ENCODE measurements at places on chromosomes 3 and 15.

DNA sequence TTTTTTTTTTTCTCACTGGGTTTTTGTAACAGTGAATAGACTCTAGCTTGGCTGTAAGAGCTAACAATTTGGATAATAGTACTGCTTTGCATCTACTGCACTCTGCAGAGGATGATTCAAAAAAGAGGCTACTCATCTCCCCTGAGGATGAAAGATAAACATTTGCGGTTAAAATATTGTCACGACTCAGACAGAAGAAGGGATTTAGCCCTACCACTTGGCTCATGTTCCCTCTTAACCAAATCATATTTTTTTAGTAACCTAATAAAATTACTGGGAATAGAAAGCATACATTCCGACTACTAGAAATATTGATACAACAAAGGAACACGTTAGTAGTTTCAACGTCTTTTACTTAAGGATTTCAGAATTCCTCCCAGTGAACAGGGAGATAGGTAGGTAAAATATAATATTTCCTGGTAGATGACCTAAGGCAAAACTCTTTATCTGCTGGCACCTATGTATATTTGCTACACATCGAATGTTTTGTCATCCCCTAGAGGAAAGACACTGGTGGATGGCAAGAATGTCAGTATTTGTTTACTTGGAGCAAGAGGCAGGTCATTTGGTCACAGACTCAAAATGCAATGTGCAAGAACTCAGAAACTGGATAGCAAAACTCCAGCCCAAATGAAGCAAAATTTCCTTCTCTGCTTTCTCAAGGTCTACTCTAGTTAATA lies 110.8 kb downstream of the GREM1 start:
- no peak for DNase-seq

GRCh38 chr3:161989012-161989411 lies 492.4 kb downstream of the OTOL1 start:
- DNase-seq: no peak

- DNase-seq: no peak
Measured at GRCh38 chr3:182794455-182795388, 1.4 kb downstream of the ATP11B start.

DNA sequence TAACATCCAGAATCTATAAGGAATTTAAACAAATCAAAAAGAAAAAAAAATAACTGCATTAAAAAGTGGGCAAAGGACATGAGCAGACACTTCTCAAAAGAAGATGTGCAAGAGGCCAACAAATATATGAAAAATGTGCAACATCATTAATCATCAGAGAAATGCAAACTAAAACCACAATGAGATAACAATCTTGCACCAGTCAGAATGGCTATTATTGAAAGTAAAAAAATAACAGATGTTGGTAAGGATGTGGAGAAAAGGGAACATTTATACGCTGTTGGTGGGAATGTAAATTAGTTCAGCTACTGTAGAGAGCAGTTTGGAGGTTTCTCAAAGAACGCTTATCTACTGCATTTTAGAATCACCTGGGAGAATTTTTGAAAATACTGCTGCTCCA lies 186.1 kb downstream of the OTOL1 start:
- no peak for DNase-seq

DNA sequence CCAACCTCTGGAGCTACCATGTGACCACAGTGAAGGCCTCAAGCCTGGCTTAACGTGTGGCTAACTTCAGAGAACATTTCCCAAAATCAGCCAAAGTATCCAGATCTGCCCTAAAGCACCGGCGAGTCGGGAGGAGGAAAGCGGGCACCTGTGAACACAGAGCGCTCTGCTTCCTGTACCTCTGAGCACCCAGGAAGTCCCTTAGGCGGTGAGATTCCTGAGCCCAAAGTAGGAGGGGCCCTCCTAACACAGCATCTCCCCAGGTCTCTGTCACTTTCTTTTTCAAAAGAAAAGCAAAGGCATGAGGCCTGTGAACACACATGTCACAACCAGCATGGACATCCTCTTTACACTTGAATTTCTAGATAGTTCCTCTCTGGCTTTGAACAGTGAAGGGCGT lies 944 bp upstream of the EIF4E3 start:
- DNase-seq: no peak

DNA sequence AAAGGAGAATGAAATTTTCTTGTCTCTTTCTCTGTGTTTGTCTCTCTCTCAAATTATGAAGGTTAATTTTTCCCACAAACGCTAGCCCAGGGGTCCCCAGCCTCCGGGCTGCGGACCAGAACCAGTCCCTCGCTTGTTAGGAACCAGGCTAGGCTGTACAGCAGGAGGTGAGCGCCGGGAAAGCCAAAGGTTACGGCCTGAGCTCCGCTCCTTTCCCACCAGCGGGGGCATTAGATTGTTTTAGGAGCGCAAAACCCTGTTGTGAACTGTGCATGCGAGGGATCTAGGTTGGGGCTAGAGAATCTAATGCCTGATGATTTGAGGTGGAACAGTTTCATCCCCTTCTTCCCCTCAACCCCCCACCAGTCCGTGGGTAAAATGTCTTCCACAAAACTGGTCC lies 74.7 kb upstream of the ZNF385D start:
- DNase-seq: no peak

GRCh38 chr15:66151809-66152208 lies 101.7 kb downstream of the MEGF11 start:
- DNase-seq: no peak

DNA sequence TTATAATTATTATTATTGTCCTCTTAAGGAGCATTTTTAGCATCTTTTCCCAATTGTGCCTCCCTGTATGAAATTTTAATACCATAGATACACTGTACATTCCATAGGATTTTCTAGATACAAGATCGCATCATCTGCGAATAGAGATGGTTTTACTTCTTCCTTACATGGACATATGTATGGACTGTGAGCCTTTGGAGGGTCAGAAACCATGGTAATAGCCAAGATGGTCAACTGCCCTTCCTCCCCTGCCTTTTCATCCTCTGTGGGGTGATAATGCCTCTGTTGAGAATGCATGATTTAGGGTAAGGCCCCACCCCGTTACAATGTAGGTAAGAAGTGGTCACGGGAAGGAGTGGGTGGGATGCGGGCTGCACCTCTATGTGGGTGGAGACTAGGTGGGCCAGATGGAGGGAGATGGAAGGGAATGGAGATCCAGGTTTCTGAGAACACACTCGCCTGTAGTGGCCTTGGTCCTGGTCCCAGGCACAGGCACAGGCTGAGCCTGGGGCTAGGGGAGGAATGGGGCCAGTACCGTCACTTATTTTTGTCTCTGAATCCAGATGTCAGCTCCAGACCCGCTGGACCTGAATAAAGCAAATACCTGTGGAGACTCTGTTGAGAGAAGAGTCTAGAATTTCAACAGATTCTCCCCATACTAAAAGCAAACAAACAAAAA lies 31.7 kb downstream of the GOLGA6A start:
- no peak for DNase-seq

- DNase-seq: no peak
Measured at GRCh38 chr3:16474920-16475319, 38.6 kb downstream of the RFTN1 start.

DNA sequence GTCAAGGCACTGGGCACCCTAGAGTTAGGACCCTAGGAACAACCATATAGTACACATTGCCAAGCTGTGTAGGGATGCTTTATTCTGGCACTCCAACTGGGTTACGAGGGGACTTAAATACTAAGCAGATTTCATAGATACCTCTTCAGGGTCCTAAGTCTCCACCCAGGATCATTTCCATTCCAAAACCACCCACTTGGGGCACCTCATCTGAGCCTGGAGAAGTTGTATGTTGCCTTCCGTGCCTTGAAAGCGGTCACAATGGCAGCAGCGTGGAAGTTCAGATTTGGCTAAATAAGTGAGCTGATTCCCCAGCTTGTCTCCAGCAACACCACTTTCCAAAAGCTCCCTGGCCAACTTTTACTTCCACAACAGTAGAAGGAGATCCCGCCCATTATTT lies 4.6 kb downstream of the TMEM202 start:
- DNase-seq: no peak

- DNase-seq: no peak
Measured at GRCh38 chr3:137770835-137771399, 6.8 kb downstream of the SOX14 start.

DNA sequence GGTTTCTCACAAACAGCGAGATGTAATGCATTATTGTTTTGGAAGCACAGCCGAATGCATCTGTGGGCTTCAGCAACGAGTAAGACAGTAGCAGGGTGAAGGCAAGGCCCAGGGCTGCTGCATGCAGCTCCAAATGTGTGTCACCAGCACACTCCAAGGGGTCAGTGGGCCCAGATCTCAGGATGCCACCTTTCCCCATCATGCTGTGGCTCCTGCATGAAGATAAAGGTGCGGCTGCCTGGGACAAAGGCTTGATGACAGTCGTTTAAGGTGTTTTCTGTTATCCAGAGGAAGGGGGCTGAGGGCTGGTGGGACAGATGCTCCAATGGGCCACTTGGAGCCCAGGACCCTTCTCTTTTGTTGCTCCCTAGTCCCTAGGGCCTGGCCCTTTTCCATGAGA lies 13.2 kb downstream of the C3orf22 start:
- no peak for DNase-seq

DNA sequence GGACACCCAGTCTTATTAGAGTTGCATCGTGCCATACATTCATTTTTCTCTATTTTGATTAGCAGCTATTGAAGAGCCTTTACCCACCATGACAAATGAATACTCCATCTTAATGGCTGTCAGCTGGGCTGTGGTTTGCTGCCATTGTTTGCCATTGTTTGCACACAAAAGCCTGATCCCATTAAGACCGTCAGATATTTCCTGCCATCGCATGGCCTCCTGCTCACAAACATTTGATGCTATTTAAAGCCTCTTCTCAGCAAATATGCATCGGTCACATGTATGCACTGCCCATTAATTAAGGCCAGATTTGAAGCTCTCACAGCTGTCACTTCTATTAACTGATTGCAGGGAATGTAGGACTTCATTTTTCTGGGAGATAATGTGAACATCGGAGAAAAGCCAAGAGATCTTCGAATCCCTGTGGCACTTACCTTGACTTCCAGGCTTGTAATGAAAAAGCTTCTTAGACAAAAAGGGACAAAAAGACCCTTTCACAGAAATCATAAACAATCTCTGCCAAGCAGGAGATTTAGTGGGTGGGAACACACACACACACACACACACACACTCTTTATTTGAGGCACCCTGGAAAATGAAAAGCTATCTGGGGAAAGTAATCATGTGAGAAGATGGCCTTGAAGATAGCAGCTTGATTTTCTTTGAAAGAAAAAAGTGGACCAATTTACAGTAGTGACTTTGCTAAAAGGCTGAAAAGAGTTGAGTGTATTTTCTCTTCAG lies 175.4 kb upstream of the NR2E3 start:
- DNase-seq: no peak

- DNase-seq: no peak
Measured at GRCh38 chr15:87045746-87046145, 966.1 kb downstream of the AGBL1 start.

DNA sequence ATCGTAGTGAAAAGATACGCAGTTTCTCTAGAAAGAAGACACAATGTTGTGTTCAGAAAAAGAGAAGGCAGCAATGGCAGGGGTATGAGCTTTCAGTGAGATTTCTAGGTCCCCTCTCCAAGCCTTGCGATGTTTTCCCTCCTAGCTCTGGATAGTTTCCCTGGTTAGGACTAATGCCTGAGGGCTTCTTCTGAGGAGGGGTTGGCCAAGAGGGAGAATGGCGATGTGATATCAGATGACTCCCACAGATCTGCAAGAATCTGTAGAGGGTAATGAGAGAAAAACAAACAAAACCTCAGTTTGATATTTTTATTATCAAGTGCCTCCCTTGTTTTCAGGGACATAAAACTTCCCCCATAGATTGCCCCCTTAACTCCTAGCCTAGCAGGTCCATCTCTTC lies 4.1 kb upstream of the CLDN1 start:
- no peak for DNase-seq

DNA sequence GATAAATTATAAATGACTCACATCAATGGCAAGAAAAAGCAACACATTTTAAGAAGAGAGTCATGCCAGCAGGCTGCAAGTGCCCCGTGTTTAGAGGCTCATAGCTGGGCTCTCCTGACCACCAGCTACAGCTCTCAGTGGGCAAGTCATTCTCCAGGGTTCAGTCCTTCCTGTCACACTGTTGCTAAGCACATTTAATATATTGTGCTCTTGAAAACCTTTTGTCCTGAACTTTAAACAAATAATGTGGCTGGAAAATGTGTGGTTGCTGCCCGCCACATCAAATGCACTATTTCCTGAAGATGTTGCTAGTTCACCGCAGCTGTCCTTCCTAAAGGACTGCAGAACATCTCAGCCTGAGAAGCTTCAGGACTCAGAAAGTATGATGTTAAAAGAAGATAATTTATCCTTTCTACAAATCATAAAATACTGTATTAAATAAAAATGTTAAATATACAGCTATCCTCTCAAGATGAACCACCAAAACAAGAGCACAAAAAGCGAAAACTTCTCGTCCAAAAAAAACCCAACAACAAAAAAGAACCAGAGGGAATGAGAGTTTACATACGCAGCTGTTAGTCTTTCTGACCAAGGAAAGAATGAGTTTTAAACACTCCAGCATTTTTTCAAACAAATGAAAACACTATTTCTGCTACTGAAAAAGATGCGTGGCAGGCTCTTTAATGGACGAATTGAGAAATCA lies 951 bp downstream of the TARS3 start:
- no peak for DNase-seq

GRCh38 chr15:70120958-70121623 lies 23.4 kb upstream of the TLE3 start:
- no peak for DNase-seq

- DNase-seq: no peak
Measured at GRCh38 chr3:161748049-161748448, 251.4 kb downstream of the OTOL1 start.

DNA sequence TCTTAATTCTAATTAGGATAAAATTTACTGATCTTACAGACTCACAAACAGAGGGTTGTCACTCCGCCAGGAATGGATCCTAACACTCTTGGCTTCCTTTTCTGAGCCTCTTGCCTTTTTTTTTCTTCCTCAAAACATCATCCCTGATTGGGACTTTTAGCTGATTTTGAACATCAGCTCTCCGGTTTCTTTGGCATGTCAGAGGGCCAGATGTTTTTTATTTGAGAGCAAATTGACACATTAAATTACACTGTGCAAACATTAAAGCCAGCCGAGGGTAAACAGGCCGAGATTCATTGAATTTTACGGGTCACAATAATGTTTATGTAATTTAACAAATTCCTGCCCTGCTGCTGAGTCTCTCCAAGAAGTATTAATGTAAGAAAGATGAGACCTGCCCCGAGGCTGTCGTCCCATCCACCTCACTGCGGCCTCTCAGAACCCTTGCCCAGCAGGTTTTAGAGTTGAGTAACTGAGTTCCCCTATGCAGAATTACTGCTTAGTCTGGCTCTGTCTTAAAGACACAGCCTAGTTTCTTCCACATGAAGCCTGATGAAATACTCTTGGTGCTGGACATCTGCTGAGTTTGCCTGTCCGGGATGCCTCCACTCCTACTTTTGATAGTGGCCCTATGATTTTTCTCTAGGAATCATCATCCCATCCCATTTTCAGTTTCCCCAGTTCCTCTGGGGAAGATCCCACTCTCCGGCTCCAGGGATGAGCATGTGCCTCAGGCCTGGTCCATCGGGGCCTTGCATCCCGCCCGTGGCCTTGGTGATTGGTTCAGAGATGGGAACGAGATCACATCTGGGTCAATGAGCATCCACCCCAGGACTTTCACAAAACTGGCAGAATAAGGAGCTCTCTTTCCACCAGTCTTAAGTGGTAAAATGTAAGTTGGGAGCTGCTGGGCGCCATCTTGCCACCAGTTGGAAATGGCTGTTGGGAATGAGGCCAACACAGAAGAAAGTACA lies 226.6 kb upstream of the TLE3 start:
- DNase-seq: no peak

Data from stimulated activated CD4-positive, alpha-beta T cell treated with anti-CD3 and anti-CD28 coated beads, TNF-alpha, amount 100 ng/mL, for 1 hour (primary cell).